ENCODE measurements at places on chromosomes 16 and 17. TPM values are rescaled to one million over a fixed set of nuclear protein-coding genes. Genes with fewer than 3 reads are reported as not detected.

DNA sequence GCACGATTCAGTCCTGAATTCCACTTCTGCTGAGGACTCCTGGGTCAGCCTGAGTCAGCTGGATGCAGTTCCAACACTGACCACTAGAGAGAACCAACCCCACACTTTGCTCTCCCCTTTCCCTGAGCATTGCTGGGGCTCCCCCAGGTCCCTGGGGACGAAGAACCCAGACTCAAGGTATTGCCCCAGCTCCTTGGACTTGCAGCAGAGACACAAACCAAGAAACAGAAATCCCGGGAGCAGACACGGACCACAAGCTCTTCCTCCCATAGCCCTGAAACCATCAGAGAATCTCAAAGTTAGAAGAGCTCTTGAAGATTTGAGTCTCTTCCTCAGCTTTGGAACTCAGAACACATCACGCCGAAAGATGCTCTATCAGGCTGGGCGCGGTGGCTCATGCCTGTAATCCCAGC lies 678 bp upstream of the GH1 start:
- peak; percentile 49 for DNase-seq

GRCh38 chr17:3003296-3004149 lies 59.9 kb downstream of the OR1D5 start:
- DNase-seq = peak; percentile 60

CFAP119 gene
- total RNA-seq = 1.8 TPM

CLEC18B gene
- total RNA-seq = not detected

DNA sequence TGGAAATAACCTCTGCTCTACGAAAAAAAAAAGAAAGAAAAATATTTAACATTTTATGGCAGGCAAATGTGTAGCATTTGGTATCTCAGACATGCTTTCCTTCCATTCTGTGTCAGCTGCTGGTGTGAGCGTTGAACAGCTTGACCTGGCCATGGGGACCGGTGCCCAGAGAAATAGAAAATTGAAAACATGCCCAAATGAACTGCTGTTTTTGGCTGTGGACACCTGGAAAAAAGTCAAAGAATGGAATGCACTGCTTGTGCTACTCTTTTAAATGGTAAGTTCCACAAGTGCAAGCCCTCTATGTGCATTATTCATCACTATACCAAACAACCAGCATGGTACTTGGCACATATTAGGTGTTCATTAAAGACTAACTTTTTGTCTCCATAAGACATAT lies 127.2 kb downstream of the CDH8 start:
- DNase-seq = no peak

CDYL2 gene
- 3.5 TPM for total RNA-seq

DNA sequence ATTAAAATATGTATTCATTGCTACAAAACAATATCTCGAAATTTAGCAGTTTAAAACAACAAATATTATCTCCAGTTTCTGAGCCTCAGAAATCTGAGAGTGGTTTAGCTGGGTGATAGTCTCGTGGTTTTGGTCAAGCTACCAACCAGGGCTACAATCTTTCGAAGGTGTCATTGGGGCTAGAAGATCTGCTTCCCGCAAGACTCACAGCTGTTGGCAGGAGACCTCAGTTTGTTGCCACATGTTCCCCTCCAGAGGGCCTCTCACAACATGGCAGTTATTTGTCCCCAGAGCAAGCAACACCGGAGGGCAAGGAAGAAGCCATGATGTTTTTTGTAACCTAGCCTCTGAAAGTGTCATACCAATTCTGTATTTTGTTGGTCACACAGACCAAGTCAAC lies 12.0 kb upstream of the BCAS3 start:
- no peak for DNase-seq

- DNase-seq = no peak
Measured at GRCh38 chr17:80584176-80584905, 39.7 kb downstream of the RPTOR start.

C16orf95 gene
- 1.8 TPM for total RNA-seq

- no peak for DNase-seq
Measured at GRCh38 chr17:19654896-19655295, 6.3 kb downstream of the ALDH3A2 start.

OR1A2 gene
- not detected for total RNA-seq

CCDC200 gene
- total RNA-seq = not detected

DNA sequence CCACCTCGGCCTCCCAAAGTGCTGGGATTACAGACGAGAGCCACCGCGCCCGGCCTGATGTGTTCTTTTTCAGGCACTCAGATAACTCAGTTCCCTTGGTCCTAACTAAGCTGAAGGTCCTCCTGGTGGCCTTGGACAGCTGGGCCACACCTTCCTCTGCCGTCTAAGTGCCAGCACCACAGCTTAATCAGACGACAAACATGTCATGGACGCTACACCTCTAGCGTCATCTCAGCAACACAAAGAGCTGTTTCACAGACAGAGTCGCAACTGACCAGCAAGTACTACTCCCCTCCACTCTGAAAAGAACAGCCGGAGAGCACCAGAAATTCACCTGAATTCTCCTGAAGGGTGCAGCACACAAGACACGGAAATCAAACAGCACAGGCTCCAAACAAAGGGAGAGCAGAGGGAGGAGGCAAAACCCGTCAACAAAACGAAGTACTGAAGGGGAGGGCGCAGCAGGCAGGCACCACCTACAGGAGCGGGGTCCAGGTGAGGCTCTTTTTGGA lies 4.4 kb downstream of the TRAP1 start:
- no peak for DNase-seq

DNA sequence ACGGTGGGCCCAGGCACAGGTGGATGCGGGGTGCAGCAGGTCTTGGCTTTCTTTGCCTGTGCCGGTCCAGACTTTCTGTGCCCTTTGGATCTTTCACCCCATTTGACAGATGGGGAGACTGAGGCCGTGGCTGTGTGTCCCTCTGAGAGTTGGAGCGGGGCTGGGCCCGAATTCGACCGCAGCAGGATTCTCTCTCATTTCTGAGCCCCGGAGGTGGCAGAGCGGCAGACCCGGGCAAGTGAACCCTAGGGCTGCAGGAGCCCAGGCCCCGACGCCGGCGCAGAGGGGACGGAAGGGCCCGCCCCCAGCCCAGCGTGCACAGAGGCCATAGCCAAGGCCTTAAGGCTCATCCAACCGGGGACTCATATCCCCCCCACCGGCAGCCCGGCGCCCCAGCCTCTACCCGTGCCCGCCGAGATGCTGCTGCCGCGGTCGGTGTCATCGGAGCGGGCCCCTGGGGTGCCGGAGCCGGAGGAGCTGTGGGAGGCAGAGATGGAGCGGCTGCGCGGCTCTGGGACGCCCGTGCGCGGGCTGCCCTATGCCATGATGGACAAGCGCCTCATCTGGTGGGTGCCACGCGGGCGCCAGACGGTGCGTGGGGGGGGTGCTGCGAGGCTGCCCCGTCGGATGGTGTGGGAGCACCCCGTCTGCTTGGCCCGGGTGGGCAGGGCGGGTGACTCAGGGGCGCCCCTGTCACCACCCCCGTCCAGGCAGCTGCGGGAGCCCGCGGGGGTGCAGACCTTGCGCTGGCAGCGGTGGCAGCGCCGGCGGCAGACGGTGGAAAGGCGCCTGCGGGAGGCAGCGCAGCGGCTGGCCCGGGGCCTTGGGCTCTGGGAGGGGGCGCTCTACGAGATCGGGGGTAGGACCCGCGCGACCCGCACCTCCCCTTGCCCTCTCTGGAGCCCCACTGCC lies 857 bp downstream of the TMC8 start:
- no peak for DNase-seq

DNA sequence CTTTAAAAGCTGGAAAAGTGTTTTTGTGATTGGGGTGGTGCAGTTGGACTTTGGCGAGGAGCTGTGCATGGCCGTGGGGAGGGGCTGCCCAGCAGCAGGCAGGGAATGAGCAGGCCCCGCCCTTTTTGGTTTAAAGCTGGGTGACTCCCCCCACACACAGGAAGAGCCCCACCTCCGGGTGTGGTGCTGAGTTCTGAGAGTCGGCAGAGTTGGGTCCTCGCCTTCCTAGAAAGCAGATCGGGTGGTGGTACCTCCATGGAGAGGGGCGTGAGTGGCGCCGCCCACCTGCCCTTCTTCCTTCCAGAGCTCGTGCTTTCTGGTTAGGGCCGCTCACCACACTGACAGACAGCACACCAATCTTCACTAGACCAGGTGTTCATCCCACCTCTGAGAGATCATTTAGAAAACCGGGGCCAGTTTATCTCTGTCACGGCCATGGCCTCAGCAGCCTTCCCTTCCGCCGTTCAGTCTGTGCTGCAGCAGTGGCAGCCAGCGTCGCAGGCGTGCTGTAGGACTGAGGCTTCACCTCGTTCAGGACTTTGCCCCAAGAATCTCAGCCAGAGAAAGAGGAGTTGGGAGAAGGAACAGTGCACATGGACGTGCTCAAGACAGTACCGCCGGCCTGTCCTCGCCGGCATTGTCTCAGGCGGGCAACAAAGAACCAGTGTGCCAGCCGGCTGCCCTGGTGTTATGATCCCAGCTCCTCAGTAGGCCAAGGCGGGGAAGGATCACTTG lies 144.0 kb upstream of the CHMP6 start:
- DNase-seq = no peak

- DNase-seq = no peak
Measured at GRCh38 chr16:71628810-71629209, 2.8 kb downstream of the MARVELD3 start.

SLX1A gene
- 26.7 TPM for total RNA-seq

- no peak for DNase-seq
Measured at GRCh38 chr16:8818504-8819270, 21.0 kb downstream of the PMM2 start.

DNA sequence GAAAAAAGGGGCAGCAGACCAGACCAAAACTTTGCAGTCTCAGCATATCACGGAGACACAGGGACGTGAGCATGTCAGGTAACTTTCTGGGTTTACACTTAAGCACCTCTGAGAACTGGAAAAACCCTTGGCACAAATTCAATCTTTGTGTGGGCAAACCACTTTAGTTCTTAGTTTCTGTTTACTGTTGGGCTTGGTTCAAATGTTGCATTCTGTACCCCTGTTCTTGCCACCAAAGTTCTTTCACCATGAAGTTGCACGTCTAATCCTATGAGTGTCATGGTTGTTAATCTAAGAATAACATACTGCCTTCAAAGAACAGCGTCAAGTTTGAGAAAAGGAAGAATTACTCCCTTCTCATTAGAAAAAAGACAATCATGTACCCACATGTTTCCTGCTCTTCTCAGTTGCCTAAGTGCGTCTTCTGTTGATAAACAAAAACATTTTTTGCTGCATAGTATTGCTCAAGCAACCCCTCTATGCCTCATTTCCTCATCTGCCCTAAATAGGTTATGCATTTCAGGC lies 11.6 kb downstream of the KRT33A start:
- DNase-seq = no peak

VPS25 gene
- total RNA-seq = 43.7 TPM

SMURF2 gene
- total RNA-seq = 17.0 TPM

DNA sequence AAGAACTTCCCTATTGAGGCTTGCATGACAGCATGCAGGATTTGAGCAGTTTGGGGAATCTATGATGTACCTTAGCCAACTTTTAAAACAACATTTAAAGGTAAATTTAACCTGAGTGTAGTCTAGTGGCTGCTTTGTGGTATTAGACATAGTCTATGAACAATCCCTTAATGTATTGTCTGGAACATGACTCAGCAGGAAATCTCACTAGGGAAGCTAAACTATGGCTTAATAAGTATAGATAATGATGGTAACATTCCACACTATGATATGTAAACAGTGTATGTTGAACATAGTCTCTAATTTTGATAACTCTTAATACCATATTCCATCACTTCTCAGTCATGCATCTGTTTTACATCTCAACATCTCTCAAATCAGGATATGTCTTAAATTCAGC lies 52.1 kb upstream of the SLC12A3 start:
- DNase-seq = no peak

Measured in heart left ventricle (tissue), 16 donors.